Erythroblast (primary cell): ENCODE measurements at places on chromosomes 1 and 21.

DNA sequence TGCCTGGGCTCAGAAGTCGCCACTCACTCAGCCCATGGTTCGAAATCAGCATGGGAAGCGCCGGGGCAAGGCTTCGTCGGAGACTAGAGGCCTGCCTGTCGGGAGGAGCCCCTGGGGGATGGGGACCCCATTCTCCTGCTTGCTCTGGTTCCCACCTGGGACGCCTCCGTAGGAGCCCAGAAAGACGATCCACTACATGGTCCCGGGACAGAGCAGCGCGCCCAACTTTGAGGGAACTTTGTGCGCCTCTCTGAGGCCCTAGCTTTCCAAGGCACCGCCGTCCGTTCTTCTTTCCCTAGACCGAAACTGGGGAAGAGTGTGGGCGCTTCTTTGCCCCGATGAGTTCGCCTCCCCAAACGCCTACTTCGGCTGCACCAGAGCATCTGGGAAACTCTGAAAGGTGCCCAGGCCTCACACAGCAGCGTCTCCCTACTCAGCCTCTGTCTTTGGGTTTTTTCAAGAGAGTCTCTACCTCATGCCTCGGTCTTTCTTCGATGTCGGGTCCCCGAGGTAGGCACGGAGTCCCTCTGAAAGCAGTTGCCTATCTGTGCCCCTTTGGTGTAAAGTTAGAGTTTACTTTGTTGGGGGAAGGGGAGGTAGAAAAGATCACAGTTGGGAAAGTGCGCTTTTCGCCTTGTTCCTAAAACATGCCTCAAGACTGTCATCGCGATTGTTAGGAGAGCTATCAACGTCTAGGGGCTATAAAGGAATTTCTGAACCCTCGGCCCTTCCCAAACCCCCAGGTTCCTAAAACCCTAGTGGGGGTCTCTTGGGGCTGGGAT, 14.0 kb downstream of the NR5A2 start:
- DNase-seq = no peak

DNA sequence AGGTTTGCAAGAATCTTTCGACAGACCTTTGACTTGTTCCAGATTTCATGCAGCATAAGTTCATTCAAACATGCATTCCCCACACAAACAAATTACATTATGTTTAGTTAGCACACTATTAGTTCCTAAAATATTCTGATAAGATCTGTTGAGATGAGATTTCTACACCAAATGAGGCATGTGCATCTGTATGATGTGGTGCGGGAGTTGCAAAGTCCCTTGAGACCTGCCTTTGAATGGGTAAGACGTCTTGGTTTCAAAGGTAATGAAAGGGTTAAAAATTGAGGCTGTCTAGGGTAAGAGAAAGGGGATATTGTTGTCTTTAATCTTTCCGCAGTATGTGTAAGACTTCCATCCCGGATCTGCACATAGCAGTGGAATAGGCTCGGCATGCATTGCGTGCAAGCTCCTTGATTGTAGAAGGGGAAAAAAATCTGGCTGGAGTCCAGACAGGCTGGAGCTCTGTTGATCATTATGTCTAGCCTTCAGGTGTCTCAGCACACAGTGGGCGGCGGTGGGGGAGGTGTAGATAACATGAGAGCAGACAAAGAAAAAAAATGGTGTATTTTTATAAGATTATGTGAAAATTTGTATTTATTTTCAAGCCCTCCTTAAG, 296.6 kb downstream of the PTPRC start:
- peak; percentile 72 for DNase-seq

GRCh38 chr1:232568331-232568852, 61.5 kb downstream of the SIPA1L2 start:
- DNase-seq = no peak

DNA sequence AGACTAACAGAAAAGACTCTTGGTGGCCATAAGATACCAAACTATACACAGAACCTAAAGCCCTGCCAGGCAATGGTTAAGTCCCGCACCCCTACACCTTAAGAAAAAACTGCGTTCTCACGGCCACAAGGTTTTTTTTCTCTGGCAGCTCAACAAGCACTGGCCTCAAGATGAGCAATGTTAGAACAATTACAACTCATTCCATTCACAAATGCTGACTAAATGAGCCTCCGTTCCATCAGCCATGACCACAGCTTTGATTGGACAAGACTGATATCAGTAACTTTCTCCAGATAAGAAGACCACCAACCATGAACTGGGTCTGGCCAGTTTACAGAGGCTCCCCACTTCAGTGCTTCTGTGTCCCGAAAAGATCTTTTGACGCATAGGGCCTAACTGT, 31.9 kb downstream of the SEC16B start:
- no peak for DNase-seq

DNA sequence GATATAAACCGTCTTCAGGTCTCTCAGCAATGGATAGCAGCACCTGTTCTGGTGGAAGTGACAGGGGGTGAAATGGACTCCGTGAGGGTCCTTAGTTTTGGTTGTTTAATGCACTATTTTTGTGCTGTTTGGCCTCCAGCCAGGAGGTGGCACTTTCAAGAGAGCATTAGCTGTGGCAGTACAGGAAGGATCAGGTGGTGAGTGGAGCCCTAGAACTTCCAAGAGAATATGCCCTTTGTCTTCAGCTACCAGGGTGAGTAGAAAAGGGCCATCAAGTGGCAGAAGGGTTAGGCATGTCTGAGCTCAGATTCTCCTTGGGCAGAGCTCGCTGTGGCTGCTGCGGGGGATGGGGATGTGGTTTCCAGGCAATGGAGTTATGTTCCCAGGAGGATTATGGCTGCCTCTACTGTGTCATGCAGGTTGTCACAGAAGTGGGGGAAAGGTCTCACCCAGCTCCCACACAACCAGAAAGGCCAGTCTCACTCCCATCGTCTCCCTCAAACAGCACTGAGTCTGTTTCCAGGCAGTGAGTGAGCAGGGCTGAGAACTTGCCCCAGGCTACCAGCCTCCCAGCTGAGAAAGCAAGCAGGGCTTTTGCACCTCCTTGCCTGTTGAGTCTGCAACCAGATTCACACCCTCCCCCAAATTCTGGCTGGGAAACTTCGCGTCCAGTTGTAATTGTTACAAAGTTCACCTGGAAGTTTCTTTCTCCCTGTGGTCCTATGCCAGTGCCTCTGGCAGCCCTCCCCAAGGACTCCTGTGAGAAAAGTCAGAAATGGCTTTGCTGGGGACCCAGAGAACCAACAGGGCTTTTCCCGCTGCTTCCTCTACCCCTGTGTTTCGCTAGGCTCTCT, 39.1 kb upstream of the TTLL7 start:
- DNase-seq = no peak

DNA sequence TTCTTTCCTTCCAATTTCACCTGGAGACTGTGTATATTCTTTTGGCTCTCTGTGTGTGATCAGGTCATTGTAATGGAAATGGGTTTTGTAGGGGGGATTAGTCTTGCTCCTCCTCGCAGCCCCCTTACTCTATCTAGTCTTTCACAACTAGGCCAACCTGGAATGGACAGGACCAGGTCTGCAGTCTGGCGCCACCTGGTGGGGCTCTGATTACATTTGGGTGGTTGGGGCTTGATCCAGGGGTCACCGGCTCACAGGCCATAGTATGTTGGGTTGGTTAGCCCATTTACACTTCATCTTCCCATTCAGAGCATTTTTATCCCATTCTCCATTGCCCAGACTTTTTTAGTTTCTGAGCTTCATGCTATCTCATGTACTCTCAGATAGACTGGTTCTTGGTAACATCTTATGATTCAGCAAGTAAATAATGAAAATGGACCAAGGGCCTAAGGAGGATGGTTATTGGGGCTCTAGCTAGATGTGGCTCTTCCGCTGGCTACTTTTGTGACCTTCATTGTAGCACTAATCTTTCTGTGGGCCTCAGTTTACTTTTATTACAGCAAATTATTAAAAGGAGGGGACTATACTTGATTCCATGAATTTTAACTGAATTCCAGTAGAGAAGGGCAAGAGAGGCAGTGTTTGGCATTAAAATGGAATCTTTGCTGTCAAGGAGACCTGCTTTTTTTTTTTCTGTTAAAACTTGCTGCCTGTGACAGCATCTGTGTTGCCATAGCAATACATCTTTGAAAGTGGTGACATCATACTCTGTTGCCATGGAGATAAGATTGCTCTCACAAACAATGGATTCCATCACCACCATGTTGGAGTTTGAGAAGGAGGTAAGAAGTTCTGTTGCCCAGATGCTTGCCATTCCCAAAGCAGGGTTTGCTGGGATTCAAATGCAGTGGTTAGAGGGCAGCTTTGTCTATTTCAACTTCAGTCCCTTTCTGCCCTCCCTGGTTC, 150.1 kb downstream of the PLXNA2 start:
- DNase-seq = peak; percentile 52

- DNase-seq = no peak
Observed at GRCh38 chr1:181160998-181161870, 72.7 kb downstream of the IER5 start.

DNA sequence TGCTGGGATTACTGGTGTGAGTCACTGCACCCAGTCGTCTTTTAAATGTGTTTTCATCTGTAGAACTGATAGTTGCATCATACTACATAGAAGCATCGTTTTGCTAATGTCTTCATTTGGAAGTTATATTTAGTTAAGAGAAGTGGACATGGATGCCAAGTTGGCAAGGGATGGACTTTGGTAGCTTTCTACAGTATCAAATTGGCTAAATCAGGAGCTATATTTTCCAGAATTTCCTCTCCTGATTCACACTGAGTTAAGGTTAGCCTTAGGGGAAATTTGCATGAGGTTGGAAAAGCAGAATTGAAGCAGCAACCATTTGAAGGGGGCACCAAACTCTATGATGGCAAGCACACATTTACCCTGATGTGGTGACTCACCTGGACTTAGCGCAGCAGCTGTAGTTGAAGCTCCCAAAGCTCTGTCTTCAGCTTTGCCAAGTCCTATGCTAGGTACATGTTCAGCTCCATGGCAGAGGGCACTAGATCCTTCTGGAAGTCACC, 43.9 kb downstream of the DUSP10 start:
- no peak for DNase-seq

DNA sequence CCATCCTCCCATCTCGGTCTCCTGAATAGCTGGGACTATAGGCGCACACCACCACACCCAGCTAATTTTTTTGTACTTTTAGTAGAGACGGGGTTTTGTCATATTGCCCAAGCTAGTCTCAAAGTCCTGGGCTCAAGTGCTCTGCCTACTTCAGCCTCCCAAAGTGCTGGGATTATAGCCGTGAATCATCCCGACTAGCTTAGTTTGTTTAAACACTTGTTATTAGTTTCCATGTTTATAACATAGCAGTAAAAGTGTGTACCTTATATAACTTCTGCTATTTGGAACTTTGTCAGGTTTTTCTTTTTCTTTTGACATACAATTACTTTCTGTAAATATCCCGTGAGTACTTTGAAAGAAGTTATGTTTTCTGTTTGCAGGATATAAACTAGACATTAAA, 60.6 kb upstream of the C1orf21 start:
- DNase-seq = no peak

GRCh38 chr1:204900721-204901120, 30.1 kb downstream of the NFASC start:
- DNase-seq = no peak

- DNase-seq = no peak
Observed at GRCh38 chr21:35428489-35428888, 379.4 kb upstream of the RUNX1 start.

- DNase-seq = no peak
Observed at GRCh38 chr1:49293016-49293415, 516.3 kb upstream of the BEND5 start.

GRCh38 chr1:39494671-39495410, 3.4 kb downstream of the BMP8A start:
- DNase-seq = no peak

GRCh38 chr1:1402072-1402900, 3.2 kb upstream of the CCNL2 start:
- DNase-seq = peak; percentile 58

GRCh38 chr1:27444632-27445031, 45.3 kb downstream of the WASF2 start:
- no peak for DNase-seq

GRCh38 chr1:51628715-51629590, 12.1 kb downstream of the OSBPL9 start:
- DNase-seq = no peak

- no peak for DNase-seq
Observed at GRCh38 chr1:62142496-62142895, 52.2 kb upstream of the L1TD1 start.

GRCh38 chr1:3983181-3983580, 83.1 kb upstream of the C1orf174 start:
- DNase-seq = no peak

DNA sequence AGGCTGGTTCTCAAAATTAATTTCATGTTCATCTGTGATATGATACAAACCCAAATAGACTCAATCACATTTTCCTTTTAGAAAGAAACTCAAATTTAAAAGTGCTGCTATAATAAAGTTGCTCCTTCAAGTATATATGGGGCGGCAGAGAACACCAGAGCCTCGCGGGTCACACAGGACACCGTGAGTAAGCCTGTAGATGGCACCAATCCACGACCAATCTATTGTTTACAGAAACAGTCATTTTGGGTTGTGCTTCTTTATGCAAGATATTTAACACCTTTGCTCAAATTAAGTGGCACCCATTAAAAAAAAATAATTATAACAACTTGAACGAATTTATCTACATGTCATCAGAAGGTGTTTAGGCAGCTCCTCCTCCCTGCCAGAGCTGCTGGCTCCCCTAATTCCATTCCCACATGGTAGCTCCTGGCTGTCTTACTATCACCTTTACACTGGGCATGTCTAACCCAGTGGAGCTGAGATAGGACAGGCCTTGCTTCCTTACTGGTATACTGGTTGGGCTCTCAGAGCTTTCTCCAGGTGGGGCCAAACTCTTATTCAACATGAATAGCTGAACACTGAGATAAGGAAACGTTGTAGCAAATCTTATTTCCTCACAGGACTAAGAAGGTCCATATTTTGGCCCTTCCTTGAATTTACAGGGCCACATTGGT, 287.0 kb downstream of the SDCCAG8 start:
- DNase-seq = no peak

GRCh38 chr1:156627313-156627880, 8.2 kb downstream of the HAPLN2 start:
- peak; percentile 39 for DNase-seq

DNA sequence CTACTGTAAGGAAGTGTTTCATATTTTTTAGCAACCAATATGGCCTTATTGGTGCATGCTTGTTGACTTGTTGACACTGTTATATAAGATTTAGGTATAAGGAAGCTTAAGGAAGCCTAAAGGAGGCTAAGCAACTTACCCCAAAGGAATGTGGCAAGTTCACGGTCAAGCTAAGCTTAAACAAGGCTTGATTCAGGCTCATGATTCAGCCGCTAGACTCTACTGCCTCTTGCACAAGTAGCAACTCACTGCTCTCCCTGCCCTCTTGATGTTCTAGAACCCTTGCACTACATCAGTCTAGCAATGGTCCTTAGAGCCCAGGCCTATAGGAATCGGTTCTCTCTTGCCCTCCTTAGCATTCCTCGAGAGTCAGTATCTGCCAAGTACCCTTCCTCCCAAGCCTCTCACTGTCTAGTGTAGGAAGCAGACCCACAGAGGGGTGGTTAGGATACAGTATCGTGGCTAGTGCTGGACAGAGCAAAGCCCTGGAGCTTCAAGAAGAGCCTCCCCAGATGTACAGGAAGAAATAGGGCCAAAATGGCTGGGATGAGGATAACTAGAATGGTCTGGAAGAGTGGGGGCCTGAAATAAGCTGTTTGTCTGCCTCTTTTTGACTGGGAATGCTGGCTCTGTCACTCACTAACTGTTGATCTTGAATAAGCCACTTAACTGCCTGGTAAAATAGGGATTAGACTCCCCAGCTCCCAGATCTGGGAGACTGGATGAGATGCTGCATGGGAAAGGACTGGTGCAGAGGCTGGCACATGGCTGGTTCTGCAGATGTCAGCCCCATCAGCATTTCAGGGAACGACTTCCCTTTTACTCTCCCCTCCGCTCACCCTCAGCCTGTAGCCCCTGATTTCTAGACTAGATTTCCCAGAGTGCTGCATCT, 122.2 kb downstream of the NAV1 start:
- no peak for DNase-seq
